Bone marrow (tissue), 2 donors: ENCODE measurements at places on chromosomes 1 and 21.

DNA sequence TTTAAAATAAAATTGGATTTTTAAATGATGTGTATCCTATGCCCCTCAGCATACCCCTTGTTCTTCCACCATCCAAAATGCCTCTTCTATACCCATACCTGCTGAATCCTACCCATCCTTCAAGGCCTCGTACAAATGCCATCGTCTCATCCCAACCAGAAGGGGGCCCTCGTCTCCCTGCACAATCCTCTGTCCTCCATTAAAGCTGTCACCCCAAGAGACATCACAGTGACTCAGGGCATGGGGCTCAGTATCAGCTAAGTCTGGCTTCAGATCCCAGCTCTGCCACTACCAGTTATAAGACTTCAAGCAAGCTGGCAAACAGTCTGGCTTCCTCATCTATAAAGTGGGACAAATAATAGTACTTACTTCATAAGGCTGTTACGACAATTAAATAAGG lies 23.8 kb downstream of the IGFN1 start:
- no peak for DNase-seq

GRCh38 chr1:179881642-179882252 lies 338 bp upstream of the TOR1AIP1 start:
- peak; percentile 68 for DNase-seq

DNA sequence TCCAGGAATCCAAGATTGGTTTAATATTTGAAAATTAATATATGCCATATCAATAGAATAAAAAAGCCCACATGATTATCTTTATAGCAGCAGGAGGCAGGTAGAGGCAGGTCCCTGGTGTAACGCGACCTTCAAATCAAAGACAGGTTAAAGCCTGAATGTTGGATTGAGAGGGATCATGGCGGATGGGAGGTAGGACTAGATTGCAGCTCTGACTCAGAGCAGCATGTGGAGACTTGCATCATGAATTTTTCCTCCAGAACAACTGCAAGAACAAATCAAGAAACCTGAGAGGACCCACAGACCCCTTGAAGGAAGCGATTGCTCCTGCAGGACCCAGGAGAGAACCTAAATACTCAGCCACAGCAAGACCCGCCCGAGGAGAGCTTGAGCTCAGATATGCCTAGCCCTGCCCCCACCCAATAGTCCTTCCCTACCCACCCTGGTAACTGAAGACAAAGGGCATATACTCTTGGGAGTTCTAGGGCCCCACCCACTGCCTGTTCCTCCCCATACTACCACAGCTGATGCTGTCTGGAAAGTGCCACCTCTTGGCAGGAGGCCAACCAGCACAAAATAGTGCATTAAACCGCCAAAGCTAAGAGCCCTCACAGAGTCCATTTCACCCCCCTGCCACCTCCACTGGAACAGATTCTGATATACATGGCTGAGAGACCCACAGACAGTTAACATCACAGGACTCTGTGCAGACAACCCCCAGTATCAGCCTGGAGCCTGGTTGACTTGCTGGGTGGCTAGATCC lies 19.5 kb downstream of the S100B start:
- DNase-seq, result no peak

DNA sequence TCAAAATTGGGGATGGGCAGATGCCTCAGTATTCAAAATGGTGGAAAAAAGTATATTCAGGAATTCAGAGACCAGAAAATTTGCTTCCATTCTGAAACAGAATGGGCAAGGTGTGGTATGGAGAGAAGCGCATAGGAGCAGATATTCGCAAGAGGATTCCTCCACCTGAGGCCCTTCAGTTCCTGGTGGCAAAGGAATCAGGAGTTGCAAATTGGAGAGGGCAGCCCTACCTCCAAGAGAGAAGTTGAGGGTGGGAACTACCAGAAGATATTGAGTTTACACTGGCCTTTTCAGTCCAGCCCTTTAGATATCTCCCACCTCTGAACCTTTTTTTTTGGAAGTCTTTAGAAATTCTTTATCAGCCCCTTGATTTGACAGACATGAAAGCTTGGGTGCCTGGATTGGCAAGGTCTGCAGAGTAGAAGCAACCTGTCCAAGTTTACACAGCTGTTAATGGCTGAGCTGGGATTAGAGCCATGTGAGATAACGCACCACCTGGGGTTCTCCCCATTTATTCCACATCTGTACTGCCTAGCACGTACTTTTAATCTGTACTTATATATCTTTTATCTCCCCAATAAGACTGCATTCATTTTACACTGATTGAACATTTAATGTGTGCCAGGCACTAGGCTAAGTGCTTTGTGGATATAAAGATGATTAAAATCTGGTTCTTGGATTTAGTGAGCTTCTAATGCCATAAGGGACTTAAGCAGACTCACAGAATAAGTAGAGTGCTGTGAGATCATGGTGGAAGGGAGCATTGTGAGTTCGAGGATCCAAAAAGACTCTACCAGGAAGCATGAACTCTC lies 99.5 kb downstream of the NGF start:
- no peak for DNase-seq

GRCh38 chr1:184649451-184649888 lies 105.2 kb downstream of the EDEM3 start:
- DNase-seq, result peak; percentile 29

GRCh38 chr1:177863796-177864195 lies 106.1 kb downstream of the SEC16B start:
- DNase-seq, result no peak

- no peak for DNase-seq
These were observed 128.7 kb downstream of the PHTF1 start for GRCh38 chr1:113630340-113631327.

DNA sequence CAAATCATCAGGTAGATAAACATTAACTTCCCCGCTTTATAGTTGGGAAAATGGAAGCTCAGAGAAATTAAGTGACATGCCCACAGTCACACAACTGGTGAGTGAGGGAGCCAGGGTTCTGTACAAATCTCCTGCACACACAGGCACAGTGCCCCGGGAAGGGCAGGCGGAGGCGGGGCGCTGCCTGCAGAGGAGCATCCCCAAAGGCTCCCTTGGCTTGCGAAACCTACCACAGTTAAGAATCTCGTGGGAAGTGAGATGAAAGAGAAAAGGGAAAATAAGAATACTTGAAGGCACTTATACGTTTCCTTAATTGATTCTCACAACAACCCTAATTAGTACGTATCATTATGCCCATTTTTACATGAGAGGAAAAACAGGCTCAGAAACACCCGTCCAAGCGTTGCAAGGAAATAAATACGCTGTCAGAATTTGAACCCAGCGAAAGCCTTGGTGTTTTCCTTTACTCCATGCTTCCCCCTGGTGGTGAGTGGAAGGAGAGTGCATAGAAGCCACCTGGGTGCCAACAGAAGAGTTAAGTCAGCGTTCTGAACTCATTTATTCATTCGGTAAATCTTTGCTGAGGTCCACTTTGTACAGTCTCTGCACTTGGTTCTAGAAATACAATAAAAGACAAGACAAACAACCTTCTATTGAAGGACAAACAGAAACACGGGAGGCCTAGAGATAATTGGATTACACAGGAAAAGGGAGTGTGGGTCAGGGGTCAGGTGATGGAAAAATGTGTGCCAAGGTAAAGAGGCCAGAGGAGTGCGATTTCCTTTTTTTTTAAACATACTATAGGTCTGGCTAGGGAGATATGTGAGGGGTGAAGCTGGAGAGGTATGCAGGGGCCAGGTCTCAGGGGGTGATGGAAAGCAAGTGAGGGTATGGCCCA lies 28.4 kb downstream of the ACP6 start:
- DNase-seq, result peak; percentile 55

- peak; percentile 38 for DNase-seq
These were observed 19.7 kb upstream of the ALDH9A1 start for GRCh38 chr1:165717918-165718515.

DNA sequence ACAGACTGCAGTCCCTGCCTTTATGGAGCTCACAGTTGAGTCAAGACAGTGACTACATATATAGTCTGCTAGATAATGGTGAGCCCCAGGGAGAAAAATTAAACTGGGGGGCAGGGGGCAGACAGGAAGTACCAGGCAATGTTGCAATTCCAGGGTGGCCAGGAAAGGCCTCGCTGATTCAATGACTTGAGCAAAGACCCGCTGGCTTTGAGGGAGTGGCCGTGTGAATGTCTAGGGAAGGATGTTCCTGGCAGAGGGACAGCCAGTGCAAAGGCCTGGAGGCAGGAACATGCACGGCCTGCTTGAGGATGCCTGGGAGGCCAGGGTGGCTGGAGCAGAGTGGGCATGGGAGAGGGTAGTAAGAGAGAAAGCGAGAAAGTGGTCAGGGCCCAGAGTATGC lies 23.0 kb upstream of the EPHA8 start:
- no peak for DNase-seq

- DNase-seq, result no peak
These were observed 10.7 kb downstream of the CDC7 start for GRCh38 chr1:91511386-91511785.

DNA sequence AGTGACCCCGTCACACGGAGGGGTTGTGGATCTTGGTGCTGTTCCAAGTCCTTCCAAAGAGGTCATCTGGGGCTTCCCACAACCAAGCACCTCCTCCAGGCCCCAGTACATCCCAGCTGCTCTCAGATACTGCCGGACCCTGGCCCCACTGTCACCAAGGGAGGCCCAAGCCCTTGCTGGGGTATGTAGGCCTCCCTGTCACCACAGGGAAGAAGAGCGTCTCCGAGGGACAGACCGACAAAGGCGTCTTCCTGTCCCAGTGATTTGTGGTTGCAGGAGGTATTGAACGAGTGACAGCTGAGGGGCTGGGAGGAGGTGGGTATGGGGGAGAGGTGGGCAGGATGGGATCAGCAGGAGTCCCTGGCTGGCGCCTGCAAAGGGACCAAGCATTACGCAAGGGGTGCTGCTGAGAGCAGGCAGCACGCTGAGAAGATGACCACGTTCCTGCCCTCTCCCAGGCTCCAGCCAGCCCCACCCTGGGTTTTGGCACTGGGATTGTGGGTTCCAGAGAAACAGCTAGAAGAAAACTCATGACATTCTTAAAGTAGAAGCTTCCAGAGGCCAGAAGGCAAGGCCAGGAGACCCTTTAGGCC lies 29.7 kb downstream of the LRP8 start:
- DNase-seq, result no peak

DNA sequence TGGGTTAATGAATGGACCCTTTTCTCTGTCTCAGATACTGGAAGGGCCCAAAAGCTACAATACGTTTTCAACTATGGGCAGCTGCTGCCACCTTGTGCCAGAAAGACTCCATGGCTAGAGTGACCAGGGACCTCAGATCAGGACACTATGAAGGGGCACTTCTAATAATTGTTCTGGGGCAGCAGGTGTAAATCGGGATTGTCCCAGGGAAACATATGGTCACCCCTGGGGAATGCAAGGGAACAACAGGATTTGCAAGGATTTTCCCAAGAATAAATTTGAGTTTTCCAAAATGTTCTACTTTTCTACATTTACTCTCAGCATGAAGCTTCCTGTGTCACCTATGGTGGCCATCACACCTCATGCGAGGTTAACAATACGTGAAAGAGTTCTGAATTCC lies 12.0 kb upstream of the FCAMR start:
- peak; percentile 45 for DNase-seq

DNA sequence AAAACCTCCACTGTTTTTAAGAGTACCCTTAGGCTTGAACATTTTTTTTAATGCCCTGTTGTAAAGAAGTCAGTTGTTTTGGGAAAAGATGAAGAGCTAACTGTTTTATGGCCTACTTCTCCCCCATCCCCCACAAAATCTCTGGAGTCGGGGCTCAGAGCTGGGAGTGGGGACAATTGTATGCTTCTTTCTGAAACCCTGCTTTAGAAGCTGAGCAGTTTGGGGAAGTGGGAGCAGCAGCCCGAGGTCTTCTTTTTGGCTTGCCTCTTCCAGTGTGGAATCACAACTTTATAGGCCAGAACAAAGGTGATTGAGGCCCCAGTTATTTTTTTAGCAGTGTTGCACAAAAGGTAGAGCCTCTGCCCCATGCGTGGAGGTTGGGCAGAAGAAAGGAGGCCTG lies 25.2 kb downstream of the PPP2R5A start:
- DNase-seq, result no peak

DNA sequence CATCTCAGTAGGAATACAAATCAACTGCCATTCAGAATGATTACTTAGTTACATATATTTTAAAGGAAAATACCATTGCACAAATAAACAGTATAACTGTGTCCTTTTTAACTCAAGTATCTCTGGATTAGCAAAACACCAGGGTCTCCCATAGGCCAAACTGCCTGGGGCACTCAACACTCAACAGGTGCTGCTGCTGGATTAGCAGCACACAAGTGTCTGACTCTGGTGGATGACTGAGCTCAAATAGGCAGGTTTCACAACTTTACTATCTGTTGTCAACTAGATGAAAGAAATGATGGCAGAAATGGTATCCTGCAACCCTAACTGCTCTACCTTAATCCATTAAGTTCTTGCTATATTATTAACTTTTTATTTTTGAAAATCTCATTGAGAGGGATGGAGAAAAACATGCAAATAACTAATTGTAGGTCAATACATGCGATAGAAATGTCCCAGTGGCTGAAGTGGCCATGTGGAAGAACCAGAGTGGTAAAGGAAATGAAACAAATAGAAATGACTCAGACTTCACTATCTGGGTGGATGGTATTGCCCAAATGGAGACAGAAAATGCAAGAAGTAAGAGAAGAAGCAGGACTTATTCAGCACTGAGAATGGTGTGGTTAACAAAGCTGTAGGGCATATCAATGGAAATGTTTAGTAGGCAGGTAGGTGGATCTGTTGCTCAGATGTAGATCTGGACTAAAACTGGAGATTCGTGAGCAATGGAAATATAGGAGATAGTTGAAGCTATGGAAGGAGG lies 90.8 kb upstream of the CCDC190 start:
- no peak for DNase-seq

DNA sequence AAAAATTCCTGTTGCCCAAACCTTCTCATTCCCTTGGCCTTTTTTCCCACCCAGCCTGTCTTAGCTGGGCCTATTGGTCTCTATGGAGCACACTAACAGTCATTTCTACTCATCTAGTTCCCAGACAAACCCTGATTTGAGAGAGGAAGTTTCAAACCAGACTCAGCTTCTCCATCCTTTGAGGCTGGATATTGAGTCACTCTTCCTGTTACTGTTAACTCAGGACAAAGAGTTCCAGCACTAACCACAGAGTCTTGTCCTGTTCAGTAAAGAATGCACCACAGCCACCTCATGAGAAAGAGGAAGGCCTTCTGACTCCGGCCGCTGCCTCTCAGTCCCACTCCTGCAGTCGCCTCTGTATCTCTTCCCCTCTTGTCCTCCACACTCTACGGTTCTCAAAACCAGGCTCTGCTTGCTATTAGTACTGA lies 137.8 kb downstream of the PTPRC start:
- no peak for DNase-seq

- DNase-seq, result no peak
These were observed 850 bp downstream of the SESN2 start for GRCh38 chr1:28259934-28260802.
